ENCODE measurements at places on chromosomes 7 and 10.

GRCh38 chr7:156906200-156906649, 13.2 kb upstream of the LMBR1 start:
- no peak for DNase-seq

- DNase-seq: no peak
These were observed 16.8 kb upstream of the MTPAP start for GRCh38 chr10:30365883-30366282.

DNA sequence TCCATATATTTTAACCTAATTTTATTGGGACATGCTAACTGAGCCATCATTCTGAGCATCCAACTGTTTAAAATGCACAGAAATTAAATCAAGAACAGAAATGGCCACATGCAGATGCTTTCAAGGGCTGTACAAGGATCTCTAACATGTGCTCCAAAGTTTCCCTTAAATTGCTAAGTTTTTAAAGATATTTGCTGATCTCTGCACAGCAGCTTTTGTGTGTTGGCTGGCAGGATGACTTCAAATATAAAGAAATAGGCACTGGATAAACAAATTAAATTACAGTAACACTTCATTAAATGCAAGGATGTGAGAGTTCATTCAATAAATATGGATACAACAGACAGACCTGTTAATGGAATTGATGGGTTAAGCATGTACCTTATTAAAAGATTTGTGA, 148.0 kb upstream of the MEOX2 start:
- DNase-seq: no peak

DNA sequence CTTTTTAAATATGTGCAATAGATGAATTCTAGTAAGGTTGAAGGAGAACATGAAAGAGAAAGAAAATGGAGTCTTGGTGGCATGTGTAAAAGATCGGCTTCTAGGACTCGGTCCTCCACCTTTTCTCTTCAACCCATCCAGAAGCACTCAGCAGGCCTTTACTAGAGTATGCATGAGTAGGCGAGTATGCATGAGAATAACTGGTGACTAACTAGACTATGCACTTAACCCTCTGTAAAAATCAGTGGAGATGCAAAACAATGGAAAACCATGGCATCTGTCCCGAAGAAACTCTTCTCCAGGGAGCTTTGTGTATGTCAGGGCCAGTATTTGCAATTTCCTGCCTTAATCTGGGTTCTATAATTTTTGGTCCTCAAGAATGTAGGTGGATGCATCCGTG, 40.0 kb upstream of the GRB10 start:
- DNase-seq: peak; percentile 50

GRCh38 chr7:7416031-7416858, 119.4 kb downstream of the COL28A1 start:
- peak; percentile 45 for DNase-seq

DNA sequence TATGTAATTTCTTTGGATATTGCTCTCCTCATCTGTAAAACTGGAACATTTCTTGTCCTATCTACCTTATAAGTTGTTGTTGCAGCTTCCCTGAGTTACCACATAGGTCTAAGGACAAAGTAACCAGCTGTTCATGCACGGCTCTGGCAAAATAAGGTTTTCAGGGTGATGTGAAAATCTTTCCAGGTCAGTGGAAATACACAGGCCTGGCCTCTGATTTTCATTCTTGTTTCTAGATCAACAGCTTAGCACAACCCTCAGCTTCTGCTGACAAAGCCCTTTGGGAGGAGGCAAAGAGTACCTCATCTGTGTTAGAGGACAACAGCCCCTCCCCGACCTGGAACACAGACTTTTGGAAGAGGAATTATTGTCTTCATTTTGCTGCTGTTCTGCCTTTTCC, 117.5 kb upstream of the AGK start:
- DNase-seq: no peak

GRCh38 chr10:122127943-122128342, 139.0 kb downstream of the TACC2 start:
- DNase-seq: peak; percentile 59

GRCh38 chr7:146635205-146636032, 518.8 kb downstream of the CNTNAP2 start:
- no peak for DNase-seq

- no peak for DNase-seq
These were observed 191.7 kb upstream of the C7orf33 start for GRCh38 chr7:148398844-148399365.

DNA sequence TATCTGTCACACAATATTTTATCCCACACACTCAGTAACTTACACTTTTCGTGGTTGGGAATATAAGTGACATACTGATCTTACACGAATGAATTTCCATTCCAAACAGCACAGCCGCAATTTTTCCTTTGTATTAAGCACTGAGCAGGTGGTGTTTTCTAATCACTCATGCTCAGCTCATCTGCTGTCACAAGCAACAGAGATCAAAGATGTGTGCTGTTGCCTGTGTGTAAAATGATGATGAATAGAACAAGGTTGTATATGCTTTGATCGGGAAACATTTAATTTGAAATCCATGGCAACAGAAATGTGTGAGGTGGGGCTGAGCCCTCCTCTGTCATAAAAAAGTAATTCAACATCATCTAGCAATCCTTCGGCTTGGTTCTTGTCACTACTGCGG, 927.7 kb upstream of the MBL2 start:
- no peak for DNase-seq

GRCh38 chr7:17364671-17365070, 66.2 kb downstream of the AHR start:
- DNase-seq: no peak

GRCh38 chr10:43073721-43074120, 3.1 kb upstream of the RET start:
- no peak for DNase-seq

- DNase-seq: no peak
These were observed 228.8 kb upstream of the KIAA1217 start for GRCh38 chr10:23980094-23980493.

GRCh38 chr10:8568401-8568800, 513.9 kb downstream of the GATA3 start:
- no peak for DNase-seq

DNA sequence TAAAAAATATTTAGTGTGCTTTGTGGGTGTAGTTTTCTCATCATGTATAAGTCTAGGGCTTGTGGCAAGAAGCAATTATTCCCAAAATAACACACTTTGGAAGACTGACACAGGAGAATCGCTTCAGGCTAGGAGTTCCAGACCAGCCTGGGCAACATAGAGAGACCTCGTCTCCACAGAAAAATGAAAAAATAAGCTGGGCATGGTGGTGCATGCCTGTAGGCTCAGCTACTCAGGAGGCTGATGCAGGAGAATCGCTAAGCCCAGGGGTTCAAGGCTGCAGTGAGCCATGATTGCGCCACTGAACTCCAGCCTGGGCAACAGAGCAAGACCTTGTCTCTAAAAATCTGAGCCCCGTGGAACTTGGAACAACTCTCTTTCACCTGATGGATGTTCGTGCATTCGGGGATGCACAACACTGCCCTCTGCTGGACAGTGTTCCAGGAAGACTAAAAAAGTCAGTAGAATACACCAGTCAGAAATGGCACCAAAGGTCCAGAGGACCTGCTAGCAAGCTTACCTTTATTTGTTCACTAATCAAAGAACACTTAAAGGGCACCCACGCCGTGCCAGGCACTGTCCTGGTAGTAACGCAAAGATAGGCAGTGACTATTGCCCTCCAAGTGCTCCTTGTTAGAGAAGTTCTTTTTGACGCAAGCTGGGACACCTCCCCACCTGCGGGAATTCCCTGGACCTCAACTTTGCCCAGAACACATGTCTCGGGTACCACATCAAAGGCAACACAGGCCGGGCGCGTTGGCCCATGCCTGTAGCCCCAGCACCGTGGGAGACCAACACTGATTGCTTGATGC, 81.9 kb upstream of the CALN1 start:
- peak; percentile 31 for DNase-seq

- DNase-seq: no peak
These were observed 113.4 kb upstream of the EEPD1 start for GRCh38 chr7:36039671-36040070.

- peak; percentile 45 for DNase-seq
These were observed 24.9 kb downstream of the MTURN start for GRCh38 chr7:30159698-30160143.

DNA sequence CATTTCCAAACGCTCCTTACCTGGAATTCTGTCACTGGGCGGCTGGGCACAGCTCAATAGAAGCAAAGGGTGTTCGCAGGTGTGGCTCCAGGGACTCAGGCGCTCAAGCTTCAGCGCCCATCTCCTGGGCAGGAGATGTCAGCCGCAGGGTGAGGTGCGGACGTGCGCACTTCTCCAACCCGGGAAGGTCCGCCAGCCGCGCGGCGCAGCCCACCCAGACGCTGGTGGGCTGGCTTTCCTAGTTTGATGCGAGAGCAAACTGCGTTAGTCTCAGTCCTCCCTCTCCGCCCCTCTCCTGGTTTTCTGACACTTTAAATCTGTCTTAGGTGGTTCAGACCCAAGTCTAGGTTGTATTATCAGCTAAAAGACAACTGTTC, 267 bp downstream of the CALCR start:
- DNase-seq: no peak

- no peak for DNase-seq
These were observed 101.9 kb downstream of the ELMO1 start for GRCh38 chr7:37346761-37347160.

DNA sequence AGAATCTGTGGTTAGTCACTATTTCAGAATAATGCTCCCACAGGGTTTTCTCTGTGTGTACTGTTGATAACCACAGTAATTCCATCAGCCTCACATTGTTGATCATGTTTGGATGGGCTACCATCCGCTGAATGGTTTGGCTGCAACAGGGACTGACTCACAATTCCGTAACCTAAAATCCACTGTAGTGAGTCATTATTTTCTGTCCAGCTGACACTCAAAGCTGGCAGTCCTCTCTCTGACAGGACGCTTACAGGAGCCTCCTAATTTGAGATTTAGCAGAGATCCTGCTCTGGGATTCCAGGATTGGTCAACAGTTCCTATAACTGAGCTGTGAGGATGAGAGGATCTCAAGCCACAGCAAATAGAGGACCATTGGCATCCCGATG, 32.7 kb downstream of the VWA2 start:
- peak; percentile 95 for DNase-seq

DNA sequence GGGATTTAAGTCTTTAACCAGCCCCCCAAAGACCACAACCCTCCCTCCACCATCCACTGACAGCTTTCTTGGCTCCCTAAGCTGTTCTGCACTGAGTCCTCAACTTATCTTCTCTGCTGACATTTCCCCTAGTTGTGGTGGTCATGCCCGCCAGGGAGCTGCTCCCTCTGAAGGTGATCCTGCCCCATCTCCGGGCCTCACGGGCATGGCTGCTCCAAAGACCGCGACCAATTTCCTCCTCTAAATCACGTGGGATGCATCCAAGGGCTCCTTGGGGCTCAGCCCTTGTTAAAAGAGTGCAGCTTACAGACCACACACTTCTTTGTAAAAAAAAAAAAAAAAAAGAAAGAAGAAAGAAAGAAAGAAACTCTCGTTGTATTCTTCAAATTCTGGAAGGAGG, 27.1 kb upstream of the KLF6 start:
- no peak for DNase-seq

DNA sequence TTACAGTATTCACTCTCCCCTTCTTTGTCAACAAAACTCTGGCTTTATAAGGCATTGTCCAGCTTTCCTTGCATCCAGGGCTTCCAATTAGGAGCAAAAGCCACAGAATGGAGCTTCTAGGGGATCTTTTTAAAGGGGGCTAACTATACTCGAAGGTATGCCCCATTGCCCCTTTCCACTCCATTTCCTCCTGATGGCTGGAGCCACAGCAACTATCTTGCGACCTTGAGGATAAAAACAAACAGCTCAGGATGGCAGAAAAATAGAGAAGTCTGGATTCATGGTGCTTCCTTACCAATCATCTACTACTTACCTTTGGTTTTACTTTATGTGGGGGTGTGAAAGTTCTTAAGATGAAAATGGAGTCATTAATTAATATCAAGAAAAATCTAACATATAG, 206.3 kb upstream of the PODXL start:
- DNase-seq: no peak

- no peak for DNase-seq
These were observed 30.8 kb upstream of the VSIR start for GRCh38 chr10:71804077-71804476.

DNA sequence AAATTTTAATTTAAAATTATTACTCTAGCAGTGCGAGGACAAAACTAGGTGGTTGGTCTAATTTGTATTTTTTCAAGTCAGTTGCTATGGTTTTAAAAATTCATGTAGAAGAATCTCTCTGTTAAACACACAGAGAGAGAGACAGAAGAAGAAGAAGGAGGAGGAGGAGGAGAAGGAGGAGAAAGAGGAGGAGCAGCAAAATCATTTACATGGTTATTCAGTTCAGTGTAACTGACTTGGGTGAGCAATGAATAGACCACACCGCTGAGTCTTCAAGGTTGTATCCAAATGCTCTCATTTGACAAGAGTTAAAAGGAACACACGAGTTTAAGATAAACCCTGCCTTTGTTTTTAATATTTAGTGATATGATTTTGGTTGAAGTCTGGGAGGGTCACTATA, 131.1 kb downstream of the PDE1C start:
- DNase-seq: no peak
